ENCODE measurements at places on chromosomes 12 and 14.

GRCh38 chr12:94123127-94123526 is 25.2 kb upstream of the PLXNC1 start:
- peak; percentile 77 for DNase-seq

- DNase-seq = no peak
Observed at GRCh38 chr12:52120951-52121823, 41.7 kb downstream of the SMIM41 start.

DNA sequence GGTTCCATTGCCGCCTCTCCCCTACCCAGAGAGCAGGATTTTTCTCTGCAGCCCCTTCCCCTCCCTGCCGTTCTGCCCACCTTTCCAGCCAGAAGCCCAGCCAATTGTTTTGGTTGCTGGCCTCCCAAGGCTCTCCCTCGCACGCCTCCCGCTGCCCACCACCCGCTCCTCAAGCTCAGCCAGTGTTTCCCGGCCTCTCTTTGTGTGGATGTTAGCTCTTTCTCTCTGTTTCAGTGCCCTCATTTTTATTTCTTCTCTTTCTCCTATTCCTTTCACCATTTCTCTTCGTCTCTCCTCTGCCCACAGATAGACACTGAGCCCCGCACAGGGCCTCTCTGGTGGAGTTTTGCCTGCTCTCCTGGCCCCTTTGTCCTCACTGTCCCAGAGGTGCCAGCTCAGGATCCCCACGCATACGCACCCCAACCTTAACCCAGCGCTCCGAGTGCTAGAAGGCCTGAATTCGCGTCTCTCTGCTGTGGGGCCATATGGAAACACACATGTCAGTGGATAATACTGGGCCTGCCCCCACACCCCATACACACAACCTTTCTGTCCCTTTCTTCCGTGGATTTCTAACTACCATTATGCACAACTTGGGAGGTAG is 54.9 kb downstream of the SMUG1 start:
- no peak for DNase-seq

GRCh38 chr12:81043979-81044740 is 33.7 kb upstream of the ACSS3 start:
- no peak for DNase-seq

- DNase-seq = peak; percentile 69
Observed at GRCh38 chr12:111788178-111788654, 21.5 kb downstream of the ALDH2 start.
